ENCODE measurements at places on chromosomes 7 and 10.

GRCh38 chr7:43790834-43791233, 32.4 kb downstream of the BLVRA start:
- DNase-seq: no peak

GRCh38 chr7:15922002-15922401, 235.5 kb upstream of the MEOX2 start:
- no peak for DNase-seq

DNA sequence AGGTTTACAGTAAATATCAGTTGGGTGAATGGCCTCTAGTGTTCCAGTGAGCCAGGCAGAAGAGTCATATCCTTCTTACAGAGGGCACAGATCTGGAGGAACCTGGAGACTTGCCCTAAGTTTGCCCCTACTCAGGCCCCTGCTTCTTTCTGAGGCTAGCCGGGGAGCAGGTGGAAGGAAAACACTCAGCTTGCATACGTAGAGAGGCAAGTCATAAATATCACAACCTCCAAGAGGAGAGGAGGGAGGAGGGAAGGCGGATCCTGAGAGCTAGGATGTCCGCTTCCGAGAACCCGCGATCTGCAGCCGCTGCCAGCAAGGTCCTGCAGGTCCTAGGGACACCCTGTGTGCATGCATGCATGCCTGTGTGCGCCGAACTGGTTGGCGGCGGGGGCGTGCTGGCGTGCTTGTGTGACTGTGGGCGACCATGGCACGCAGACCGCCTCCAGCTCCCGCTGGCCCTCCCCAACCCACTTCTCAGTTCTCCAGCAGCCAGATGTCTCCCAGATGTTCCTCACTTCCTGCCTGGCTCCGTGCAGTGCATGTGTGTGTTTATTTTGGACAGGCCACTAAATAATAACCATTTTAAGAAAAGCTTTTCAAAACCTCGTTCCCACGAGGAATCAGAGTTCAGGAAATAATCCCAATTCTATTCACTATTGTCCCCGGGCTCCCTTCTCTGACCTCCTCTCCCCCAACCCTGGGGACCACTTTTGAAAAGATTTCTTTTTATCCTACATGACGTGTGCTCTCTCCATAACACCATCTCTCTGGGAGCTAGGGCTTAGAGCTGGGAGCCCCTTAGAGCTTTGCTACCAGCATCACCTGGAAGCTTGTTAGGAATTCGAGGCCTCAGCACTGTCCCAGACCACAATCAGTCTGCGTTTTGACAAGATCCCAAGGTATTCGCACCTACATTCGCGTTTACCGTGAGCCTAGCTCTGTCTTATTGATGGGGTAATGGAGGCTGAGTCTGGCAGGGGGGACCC, 32.4 kb downstream of the UNC5B start:
- no peak for DNase-seq

DNA sequence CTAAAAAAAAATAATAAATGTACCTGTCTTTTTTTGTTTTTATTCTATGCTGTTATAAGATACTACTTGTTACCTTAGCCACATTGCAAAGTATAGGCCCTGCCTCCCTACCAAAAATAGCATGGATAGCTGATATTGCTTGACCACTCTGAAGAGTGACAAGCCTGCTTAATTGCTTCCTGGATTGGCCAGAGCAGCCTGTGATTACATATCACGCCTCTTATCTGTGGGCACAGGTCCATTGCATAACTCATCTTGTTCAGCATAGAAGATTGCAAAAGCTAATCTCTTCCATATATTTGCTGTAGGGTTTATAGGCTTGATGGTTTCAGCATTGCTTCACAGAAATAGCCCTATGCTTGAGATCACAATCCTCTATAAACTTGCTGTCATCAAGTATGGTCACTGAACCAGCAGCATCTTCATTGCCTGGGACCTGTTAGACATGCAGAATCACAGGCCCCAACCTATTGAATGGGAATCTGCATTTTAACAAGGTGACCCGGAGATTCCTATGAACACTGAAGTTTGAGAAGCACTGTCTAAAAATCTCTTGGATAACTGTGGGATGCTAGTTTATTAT, 280.8 kb upstream of the CDC14C start:
- no peak for DNase-seq

GRCh38 chr7:50663396-50664102, 98.3 kb upstream of the DDC start:
- DNase-seq: no peak

DNA sequence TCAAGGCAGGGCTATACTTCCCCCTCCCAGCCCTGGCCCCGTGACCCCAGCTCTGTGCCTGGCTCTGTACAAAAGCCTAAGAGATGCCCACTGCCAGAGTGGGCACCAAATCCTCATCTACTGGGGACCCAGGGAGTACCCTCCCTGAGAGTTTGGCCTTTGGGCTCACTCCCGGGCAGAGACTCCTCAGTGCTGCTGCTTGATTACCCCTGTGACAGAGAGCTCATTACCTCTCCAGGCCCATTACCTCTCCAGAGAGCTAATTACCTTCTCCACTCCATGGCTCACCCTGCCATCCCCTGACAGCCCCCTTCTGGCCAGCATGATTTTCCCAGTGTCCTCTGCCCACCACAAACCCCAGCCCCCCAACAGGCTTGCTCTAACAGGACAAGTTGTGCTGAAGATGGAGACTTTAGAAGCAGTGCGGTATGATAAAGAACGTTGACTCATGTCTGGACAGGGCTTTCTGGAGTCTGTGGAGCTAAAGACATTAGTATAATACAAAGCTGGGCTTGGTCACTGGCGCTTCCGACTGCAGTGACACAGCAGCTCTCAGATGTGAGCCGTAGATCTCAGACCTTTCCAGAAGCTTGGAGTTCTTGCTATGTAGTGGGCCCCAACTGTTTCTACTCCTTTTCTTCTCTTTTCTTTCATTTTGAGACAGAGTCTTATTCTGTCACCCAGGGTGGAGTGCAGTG, 111.3 kb upstream of the KCTD7 start:
- no peak for DNase-seq

- DNase-seq: no peak
These were observed 85.5 kb upstream of the CACUL1 start for GRCh38 chr10:118840071-118840775.

- DNase-seq: no peak
These were observed 124.9 kb upstream of the CTTNBP2 start for GRCh38 chr7:117997862-117998825.

DNA sequence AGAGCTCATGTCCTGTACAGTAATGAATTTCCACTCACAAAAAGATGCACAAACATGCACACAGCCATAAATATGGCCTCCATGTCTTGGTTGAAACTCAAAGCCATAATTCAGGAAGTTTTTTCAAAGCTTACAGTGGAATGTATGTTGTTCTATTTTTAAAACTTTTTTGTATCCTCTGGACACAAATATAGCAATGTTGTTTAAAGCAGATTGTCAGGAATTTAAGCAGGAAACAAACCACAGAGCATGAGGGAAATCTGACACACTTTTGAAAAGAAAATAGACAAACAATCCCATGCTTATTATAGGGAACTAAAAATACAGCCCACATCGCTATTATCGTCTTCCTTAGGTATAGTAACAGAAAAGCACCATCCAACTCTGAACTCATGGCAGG, 21.5 kb downstream of the LRRN3 start:
- no peak for DNase-seq

GRCh38 chr10:126133906-126134656, 237.7 kb downstream of the FANK1 start:
- no peak for DNase-seq

DNA sequence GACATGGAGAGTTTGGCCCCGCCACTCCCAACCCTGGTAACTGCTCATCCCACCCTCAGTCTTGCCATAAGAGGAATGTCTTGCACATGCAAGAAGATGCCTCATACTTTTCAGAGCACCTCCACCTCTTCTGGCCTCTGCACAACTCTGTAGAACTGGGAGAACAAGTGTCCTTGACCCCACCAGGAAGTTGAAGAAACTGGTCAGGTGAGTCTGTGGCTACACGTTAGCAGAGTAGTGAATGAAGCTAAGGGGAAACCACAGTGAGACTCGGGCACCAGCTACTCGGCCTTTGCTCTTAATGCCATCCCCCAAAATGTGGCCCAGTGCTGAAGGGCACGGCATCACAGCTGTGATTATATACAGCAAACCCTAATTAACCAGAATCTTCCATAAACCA, 110.1 kb downstream of the ARID5B start:
- no peak for DNase-seq

DNA sequence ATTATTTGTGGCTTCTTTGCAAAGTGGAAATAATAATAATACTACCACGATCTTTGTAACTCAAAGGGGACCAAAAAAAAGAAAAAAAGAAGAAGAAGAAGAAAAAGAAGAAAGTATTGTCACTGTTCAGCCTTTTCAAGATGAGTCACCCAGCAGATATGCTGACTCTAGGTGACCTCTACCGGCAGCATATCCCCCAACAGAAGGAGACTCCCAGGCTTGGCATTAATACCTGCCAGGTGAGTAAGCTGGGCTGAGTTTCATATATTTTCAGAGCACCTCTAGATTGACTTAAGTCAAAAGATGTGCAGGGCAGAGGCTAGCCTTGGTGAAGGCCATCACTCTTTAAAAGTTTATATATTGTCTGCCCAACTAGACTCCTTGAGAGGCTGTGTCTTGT, 30.4 kb upstream of the GPR26 start:
- no peak for DNase-seq

GRCh38 chr7:138186951-138187351, 110.7 kb downstream of the AKR1D1 start:
- DNase-seq: no peak

DNA sequence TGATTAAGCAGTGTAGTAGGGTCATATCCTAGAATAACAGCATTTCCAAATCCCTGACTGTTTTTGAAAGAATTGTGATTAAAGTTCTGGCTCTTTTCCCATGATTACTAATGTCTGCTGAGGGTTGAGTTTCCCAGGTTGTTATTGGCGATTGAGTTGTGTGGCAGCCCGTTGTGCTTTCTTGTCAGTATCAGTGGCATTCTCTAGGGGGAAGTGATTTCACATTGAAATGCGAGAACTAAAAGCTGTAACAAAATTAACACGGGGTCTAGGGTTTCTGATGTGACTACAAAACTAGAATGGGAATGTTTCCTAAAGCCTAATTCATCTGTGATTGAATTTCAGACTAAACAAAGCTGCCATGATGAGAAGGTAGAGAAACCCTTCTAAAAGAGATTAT, 349.4 kb downstream of the EXOC4 start:
- DNase-seq: no peak

- DNase-seq: no peak
These were observed 29.1 kb downstream of the INPP5F start for GRCh38 chr10:119754936-119755335.

- DNase-seq: no peak
These were observed at the start of gene ELFN1 for GRCh38 chr7:1669954-1670893. TSS of gene ELFN1 (plus strand) at chr7:1670277. CDS start at chr7:1744597, 74,320 bp downstream.

GRCh38 chr7:134667899-134668298, 21.2 kb downstream of the BPGM start:
- no peak for DNase-seq

GRCh38 chr7:16504019-16504418, 22.6 kb upstream of the LRRC72 start:
- no peak for DNase-seq

GRCh38 chr7:37524797-37525196, 76.1 kb upstream of the ELMO1 start:
- no peak for DNase-seq

- DNase-seq: no peak
These were observed 99.0 kb downstream of the ADRA2A start for GRCh38 chr10:111175787-111176186.

- no peak for DNase-seq
These were observed 12.3 kb downstream of the MRPS24 start for GRCh38 chr7:43856996-43857395.

GRCh38 chr10:17348501-17349349, 105.7 kb downstream of the ST8SIA6 start:
- DNase-seq: no peak

GRCh38 chr10:110226926-110227641, 19.7 kb downstream of the MXI1 start:
- no peak for DNase-seq

DNA sequence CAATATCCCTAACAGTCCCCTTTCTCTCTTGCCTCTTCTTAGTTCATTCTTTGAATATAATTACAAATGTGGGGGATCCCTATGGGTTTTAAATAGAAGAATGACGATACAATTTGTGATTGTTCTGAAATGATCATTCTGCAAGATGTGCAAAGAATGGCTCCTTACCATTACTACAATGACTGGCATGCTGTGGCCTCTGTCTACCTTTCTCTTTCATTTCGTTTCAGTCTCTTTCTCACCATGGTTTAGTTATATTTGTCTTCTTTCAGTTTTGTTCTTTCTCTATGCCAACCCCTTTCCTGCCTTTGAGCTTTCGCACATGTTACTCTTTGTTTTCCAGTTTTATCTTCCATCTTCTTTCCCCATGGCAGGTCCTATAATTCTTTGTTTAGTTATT, 176.5 kb downstream of the SUGCT start:
- DNase-seq: no peak

GRCh38 chr7:67019562-67020390, 23.1 kb downstream of the TYW1 start:
- no peak for DNase-seq

DNA sequence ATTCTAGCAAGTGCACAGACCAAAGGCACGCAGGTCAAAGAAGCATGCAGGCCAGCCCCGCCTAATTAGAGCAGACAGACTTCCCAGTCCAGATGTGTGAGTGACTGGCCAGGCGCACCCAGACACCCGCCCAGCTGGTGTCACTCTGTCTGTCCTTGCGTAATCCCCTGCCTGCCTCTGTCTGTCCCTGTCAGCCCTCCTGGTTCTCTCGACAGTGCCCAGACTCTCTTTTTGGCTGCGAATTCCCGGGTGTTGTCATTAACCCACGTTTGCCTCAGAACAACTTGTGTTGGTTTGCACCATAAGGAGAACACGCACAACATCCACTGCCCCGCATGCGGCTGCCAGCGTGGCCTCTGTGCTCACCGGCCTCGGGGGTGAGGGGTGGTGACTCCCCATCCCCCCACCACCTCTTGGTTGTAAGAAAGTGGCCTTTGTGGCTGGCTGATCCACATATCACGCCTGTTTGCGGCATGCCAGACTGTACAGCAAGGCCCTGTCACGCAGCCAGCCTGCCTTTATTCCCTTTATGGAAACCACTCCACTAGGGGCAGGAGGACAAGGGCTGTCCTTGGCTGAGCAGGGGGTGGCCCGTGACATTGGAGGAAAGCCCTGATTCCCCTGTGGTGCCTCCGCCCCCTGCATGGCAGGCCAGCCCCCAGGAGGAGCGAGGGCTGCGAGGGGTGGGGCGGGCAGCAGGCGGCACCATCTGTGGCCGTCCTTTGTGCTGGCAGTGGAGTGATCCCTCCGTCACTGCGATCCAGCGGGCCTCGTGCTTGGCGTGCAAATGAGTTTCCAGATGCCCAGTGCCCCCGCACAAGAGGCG, 72.8 kb upstream of the PPIF start:
- DNase-seq: no peak

- no peak for DNase-seq
These were observed 99.7 kb upstream of the CCDC6 start for GRCh38 chr10:60006062-60006461.

- no peak for DNase-seq
These were observed 1.5 kb upstream of the ZNF438 start for GRCh38 chr10:31033147-31033546.

GRCh38 chr7:48839108-48839507, 85.2 kb upstream of the CDC14C start:
- DNase-seq: no peak

Data from cortex of kidney (tissue), 1 donor.